Stimulated activated CD4-positive, alpha-beta T cell treated with anti-CD3 and anti-CD28 coated beads, TNF-alpha, amount 100 ng/mL, for 48 hours (primary cell): ENCODE measurements at places on chromosomes 4 and X.

DNA sequence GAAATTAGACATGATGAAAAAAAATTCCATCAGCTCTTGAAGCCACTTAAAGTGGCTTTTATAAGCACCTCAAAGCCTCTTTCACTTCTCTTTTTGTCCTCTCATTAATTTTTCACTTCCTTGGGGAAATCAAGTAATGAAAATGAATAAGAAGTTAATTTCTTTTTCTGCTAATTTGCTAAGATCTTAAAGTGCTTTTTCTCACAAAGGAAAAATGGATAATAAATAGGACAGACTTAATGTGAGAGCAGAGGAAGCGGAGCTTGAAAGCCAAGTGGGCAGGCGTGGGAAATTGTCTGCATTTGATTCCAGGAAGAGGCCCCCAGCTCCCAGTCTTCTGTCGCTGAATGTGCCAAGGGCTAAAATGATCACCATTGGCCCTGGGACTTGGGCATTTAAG lies 28.6 kb downstream of the CDS1 start:
- DNase-seq, result no peak

GRCh38 chr4:30208731-30209435 lies 511.3 kb upstream of the PCDH7 start:
- no peak for DNase-seq

DNA sequence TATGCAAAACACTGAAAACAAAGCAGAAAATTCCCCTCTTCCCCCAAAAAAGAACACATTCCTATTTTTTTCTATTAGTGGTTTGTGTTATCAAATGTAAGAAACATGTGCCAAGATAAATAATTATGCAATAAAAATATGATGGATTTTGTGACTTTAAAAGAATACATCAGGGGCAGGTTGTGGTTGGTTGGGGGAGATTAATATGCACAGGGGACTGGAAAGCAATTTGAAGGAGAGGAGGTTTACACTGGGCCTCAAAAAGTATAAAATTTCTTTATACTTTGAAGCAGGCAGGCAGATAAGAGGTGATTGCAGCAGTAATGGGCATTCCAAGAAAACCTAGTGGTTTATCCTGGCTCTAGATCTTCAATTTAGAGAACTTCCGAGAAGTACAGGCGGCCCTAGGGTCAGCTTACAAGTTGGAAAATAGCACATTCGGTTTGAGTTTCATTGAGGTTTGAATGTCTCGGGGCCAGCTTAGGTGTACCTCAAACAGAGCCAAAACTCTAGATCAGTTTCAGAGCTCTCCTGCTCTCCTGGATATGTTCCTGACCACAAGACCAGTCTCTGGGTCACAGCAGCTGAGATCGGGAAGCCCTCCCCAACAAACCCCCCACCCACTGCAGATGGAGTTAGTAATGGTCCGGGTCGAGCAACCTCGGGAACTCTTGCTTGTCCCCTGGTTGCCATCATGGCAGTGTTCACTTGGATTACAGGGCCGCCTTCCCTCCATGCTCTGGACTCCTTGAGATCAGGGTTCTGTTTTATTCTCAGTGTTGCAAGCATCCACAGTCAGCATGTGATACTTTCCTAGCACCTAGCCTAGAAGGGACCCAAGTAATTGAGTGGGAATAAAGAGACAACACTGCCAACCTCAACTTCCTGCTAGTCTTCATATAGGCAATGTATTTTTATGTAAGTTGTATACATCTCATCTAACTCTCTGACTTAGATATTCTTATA lies 112.1 kb upstream of the DDIT4L start:
- DNase-seq, result no peak

- DNase-seq, result no peak
Observed at GRCh38 chr4:187304133-187304532, 580.5 kb upstream of the FAT1 start.
